ENCODE measurements at places on chromosomes 5 and 9. TPM values are rescaled to one million over a fixed set of nuclear protein-coding genes. Genes with fewer than 3 reads are reported as not detected.

RAB24 gene
- 34.2 TPM for polyA plus RNA-seq

QRFP gene
- not detected for polyA plus RNA-seq

PCDHA6 gene
- 0.11 TPM for polyA plus RNA-seq

HTR1A gene
- polyA plus RNA-seq, result not detected

SH3RF2 gene
- polyA plus RNA-seq, result 0.53 TPM

DTWD2 gene
- 2.8 TPM for polyA plus RNA-seq

NEURL1B gene
- 5.0 TPM for polyA plus RNA-seq

NUTM2G gene
- polyA plus RNA-seq, result not detected

DNA sequence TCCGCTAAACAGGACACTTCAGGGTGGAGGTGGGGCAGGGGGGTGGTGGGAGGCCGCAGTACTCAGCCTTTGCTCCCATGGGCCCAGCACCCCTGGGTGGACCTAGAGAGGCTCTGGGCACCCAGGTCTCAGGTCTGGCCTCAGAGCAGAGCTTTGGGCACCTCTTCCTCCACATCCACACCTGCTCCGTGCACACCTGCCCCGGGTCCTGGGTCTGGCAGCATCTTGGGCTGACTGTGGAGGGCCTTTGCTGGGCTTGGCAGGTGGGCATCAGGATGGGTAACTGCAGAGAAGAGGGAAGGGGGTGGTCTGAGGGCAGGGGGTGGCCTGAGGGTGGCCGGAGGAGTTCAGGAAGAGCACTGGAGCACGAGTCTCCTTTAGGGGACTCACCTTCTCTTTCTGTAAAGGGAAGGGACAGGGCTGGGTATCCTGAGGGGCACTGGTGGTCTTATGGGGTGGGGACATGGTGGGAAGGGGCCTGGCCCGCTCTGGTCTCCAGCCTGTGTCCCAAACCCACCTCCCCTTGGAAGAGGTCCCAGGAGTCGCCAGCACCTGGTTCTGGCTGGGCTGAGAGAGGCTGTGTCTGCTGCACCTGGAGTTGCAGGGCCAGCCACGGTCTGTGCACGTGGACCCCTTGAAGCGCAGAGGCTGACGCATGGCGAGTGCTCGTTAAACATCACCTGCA lies 106.7 kb upstream of the IER5L start:
- no peak for DNase-seq

- peak; percentile 40 for DNase-seq
Observed at GRCh38 chr5:132385326-132386105, 16.0 kb downstream of the SLC22A5 start.

DNA sequence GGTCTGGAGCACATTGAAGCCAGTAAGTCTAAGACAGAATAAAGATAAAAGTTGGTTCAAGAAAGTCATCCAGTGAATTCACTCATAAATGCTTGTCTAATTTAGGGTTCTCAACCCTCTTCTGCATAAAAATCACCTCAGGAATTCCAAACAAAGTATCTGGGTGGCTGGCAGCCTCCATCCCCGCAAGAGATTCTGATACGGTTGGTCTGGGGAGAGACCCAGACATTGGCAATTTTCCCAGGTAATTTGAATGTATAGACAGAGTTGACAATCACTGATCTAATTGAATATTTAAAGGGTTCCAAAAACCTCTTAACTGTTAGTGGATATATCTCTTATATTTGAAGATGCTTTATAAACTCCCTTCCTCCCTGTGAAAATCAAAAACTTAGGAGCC lies 14.9 kb downstream of the ADAMTSL1 start:
- DNase-seq, result no peak

DNA sequence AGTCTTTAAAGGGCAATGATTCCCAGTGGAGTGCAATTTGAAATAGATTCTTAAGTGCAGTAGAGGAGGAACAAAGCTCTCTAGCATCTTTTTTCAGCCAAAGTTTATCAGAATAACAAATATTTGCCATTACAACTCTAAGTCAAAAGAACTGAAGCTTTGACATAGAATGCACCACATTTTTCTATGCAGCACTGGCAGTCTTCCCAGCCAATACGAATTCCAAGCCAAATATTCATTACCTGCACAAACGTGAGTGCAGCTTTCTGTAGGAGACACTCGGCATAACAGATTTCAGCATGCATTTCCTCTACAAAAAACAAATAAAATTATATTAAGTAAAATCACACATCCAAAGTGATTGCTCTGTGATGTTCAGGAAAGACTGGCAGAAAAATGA lies 103.4 kb downstream of the TTC39B start:
- no peak for DNase-seq

DNA sequence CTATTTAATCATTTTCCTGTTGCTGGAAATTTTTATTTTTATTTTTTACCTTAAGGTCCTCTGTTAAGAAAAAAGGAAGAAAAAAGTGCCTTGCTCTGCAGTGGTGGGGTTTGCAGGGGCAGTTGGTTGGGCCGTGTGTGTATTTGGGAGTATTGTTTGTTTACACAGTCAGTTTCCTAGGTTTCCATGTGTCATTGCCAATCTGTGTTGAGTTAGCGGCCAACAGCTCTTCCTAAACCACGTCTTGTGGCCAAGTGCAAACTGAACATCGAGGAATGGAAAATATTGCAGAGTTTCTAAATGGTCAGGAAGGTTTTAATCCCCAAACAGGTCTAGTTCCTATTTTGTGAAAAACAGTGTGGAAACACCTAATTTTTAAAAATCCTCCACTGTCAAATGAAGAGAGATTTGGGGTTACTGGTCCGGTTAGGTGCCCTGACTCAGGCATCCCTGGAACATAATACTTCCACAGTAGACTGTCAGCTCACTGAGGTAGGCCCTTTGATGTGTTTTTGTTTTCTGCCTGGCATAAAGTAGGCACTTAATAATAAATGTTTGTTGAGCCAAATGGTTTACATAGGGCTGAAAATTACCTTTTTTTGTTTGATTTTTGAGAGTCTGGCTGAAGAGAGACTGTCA lies 37.0 kb downstream of the MAMDC2 start:
- DNase-seq, result peak; percentile 76

DNA sequence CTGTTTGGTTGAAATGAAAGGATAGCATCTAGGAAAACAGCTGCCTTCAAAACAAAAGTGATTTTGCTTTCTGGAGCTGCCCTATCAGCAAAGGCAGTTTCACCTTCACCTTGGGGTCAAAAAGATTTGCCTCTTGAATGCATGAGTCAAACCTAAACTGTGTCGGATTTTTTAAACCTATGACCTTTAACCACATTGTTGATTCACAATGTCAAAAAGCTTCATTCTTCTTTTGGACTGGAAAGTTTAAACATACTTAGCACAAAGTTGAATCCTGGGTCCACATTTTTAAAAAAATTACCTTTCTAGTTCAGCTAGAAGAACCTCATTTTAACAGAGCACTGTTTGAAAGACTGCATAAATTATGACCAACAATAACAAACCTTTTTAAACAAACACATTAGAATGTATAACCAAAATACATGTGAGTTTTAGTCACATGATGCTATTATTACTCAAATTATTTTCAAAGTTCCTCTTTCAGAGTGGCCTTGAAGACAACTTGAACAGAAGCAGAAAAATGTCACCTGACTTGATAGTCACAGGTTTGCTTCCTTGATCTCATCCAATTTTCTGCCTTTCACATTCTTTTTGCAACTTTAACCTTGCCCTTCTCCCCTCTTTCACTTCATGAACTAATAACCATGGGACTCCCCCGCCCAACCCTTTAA lies 109.7 kb upstream of the LHFPL2 start:
- DNase-seq, result peak; percentile 90

GRCh38 chr9:104769655-104770054 lies 5.7 kb downstream of the NIPSNAP3B start:
- no peak for DNase-seq

DNA sequence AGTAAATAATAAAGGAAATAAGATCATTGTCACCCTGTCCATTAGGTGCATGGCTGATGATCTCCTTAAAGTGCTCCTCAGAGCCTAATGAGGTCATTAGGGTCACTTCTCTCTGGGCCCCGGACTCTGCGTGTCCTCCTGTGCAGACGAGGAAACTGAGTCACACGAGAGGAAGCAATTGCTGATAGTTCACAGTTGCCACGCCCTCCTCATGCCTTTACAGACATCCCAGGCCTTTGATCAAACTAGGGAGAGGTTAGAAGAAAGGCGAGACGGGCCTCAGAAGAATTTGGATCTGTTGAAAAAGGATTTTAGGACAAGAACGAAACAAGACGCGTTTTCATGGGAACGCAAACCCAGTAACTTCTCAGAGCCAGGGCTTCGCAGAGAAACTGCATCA lies 32.0 kb upstream of the MSX2 start:
- DNase-seq, result no peak

DNA sequence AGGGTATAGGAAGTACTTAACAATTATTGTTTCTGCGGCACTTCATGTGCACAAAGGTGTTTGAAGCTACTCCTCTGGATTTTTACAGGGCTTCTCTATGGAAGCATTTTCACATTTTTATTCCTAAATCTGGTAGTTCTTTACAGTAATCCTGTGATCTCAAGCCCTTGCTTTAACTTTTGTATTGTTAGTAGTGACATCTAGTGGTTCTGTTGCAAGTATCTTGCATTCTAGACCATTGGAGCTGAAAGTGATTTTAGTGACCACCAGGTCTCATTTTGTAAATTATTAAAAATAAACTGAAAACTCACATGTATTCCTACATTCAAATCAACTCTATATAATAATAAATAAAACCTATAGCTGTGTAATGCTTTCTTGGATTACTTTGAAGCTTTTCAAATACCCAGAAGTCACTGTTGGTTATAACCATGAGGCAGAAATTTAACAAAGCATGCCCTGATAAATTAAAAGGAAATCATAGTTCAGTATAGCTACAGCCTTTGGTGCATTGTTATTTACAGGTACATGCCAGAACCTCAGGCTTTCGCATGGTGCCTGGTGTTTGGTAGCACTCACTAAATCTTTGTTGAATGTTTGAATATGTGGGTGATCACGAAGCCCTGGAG lies 18.9 kb downstream of the RPS23 start:
- DNase-seq, result peak; percentile 63

GRCh38 chr5:1314564-1314982 lies 19.7 kb upstream of the TERT start:
- no peak for DNase-seq

DNA sequence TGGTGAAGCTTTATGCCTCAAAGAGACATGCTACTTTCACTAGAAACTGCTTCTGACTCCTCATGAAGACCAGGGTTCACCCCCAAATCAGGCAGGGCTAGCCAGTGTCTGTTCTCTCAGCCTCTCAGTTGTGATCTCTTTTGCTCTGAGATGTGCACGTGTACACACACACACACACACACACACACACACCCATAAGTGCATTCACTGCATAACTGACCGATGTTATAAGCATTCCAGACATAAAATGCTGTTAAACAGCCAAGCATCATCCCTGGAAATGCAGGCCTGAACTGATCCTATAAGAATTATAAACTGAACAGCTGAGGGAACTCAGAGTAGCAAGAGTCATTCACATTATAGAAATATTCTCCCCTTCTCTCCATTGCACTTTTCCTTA lies 85.0 kb downstream of the FSTL4 start:
- no peak for DNase-seq

DNA sequence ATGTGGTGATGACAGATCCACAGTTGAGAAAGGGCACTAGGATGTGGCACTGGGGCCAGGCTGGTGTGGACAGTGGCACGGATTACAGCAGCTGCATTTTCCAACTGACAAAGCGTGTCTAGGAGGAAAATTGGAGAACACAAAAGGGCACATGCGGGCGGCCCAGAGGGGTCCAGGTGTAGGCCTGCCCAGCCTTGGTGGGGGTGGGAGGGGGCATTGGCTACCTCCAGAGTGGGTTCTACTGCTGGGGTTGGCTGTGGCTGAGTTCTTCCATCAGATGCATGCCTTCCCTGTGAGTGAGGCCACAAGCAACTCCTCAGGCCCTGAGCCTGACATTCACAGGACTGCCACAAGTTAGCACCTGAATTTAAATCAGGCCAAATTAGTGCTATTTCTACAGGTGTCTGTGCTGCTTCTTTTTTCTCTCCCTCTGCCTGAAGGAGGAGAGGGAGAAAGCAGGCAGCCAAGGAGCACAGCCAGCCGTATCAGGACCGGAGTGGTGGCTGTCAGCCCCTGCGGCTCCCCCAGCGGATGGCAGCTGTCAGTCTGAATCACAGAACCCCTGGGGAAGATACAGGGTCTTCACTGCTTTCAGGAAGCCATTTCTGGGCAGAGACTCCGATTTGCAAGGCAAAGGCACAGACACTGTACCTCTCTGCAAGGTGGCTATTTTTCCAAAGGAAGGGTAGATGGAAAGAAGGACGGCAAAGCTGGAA lies 464.2 kb downstream of the SPOCK1 start:
- no peak for DNase-seq

- no peak for DNase-seq
Observed at GRCh38 chr9:27377811-27378456, 81.0 kb upstream of the EQTN start.

DNA sequence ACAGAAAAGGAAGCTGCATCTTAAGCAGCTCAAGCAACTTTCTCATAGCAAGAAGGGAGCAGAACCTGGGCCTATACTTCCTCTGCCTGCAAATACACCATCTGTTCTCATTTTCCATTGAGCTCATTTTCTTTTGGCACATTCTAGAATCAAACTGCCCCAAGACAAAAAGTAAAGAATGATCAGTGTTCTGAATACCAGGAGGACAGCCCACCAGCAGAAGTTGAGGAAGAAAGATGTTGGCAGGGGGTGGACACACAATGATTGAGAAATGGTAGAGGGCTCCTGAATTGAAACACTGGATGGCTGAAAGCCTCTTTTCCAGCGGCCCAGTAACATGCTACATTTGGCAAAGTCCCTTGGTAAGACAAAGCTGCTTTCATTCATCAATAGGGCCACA lies 171.8 kb downstream of the MED10 start:
- DNase-seq, result no peak

- no peak for DNase-seq
Observed at GRCh38 chr5:9387879-9388278, 158.0 kb downstream of the SEMA5A start.

DNA sequence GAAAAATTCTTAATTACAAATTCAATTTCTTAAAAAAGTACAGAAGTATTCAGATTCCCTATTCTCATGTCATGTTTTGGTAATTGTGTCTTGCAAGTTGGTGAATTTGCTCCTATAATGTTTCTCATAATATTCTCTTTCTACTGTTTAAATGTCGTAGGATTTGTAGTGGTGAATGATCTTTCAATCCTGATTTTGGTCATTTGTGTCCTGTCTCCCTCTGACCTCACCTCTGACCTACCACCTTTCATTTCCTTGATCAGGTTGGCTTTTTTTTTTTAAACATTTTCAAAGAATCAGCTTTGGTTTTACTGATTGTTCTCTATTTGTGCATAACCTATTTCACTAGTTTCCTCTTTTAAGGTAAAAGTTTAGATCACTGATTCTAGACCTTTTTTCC lies 102.6 kb downstream of the AUH start:
- DNase-seq, result no peak

- DNase-seq, result no peak
Observed at GRCh38 chr9:123034881-123035510, 1.5 kb downstream of the GPR21 start.

DNA sequence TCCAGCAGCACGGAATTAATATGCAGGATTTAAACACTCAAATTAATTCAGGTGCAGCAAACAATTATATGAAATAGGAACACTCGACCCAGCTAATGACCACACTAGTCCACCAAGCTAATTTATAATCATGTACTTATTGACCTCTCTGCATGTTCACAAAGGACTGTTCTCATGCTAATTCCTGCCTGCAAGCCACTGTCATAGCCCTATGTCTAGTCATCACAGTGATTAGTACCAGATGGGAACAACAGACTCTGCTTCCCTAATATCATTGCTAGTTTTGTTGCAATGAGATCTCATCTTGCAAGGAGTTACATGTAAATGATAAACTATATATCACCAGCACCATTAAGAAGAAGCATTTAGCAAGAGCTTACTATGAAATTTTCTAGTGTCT lies 553.0 kb upstream of the GRAMD2B start:
- peak; percentile 58 for DNase-seq

GRCh38 chr5:89273289-89273688 lies 390.3 kb upstream of the MEF2C start:
- no peak for DNase-seq

- peak; percentile 58 for DNase-seq
Observed at GRCh38 chr5:28281351-28281750, 1243.0 kb upstream of the CDH9 start.

All from fibroblast of lung (primary cell).